ENCODE measurements at places on chromosomes 6 and 20.

- no peak for DNase-seq
Observed at GRCh38 chr20:36519012-36519719, 22.2 kb upstream of the MYL9 start.

DNA sequence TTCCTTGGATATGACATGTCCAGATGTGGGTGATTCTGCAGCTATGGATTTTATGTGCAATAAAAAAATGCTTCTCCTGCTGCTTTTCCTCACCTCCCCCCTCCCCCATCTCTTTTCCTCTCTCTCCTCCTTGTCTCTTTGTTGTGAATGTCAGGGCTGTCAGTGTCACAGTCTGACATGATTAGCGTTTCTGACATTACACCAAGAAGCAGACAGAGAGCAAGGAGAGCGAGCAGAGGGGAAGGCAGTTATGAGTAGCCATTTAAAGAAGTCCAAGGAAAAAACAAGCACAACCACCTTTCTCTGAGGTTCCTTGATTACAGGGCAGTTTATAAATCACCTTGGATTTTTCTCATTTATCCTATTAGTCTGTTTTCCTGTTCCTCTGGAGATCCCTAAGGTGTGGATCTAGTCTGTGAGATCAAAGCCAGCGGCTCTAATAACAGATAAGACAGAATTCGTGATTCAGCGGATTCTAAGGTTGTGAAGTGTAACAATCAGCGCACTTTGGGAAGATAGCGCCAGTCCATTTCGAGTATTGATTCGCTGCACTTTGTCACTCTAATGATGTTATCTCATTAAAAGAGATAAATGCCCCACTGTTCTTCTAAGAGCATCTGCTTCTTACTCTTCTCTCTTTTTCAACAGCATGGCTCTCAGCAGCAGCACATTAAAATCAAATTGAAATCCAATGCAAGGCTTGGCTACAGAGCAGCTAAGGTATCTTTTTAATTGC is 101.4 kb downstream of the BACH2 start:
- no peak for DNase-seq

DNA sequence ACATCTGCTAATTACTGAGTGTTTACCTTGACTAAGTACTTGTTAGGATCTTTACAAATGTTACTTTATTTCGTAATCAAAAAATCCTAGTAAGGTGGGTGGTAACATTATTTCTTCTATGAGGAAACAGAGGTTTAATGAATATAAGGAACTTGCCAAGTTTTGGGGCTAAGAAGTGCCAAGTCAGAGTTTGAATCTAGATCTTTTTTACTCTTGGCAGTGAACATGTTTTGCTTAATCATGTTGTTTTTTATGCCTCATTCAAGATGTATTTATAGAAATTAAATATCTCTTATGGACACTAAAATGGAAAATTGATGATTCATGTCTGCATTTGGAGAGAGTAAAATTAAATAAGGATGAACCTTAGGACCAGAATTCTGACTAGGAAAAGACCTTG is 393.7 kb downstream of the UTRN start:
- no peak for DNase-seq

GRCh38 chr6:38194589-38194988 is 375.1 kb downstream of the ZFAND3 start:
- no peak for DNase-seq

DNA sequence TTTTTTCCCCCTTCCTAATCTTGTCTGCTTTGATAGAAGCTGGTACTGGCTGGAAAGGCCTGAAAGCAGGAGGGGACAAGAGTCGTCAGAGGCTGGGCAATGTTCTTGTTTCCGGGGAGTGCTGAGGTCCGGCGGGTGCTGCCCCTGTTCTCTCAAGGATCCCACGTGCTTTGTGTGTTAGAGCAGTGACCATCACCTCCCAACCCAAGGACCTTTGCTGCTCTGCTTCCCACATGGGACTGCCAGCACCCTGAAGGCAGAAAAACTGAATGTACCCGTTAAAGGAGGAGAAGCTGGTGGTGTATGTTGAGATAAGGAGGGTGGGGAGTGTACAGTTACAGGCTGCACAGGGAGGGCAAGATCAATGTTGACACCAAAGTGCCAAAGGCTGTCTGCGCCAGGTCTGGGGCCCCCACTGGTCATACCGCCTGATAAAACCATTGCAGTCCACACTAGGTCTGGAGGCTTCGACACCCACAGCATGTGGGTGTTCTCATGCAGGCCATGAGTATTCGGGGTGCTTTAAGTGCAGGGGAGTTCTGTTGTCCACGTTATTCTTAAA is 15.0 kb downstream of the C20orf173 start:
- no peak for DNase-seq

DNA sequence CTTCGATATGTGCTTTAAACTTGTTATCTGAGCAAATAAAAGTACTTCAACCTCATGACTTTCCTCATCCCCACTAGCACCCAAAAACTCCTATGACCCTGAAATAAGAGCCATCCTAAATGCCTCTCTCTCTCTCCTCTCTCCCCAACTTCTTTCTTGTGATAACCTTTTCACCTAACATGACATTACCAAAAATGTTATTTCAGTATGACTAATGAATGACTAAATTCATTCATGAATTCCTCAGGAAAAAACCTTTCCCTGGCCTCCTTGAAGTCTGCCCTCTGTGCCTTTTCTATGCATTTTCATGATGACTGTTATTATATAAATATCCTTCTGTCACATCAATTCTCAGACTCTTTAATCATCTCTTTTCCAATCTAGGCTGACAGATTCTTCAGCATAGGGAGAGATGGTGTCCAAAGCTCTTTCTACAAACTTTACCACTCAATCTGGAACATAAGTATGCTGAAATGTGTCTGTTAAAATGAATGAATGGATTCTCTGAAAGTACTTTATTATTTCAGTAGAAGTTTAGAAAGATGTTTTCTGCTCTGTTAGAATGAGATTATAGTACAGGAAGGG is 114.3 kb upstream of the GGTLC1 start:
- no peak for DNase-seq

DNA sequence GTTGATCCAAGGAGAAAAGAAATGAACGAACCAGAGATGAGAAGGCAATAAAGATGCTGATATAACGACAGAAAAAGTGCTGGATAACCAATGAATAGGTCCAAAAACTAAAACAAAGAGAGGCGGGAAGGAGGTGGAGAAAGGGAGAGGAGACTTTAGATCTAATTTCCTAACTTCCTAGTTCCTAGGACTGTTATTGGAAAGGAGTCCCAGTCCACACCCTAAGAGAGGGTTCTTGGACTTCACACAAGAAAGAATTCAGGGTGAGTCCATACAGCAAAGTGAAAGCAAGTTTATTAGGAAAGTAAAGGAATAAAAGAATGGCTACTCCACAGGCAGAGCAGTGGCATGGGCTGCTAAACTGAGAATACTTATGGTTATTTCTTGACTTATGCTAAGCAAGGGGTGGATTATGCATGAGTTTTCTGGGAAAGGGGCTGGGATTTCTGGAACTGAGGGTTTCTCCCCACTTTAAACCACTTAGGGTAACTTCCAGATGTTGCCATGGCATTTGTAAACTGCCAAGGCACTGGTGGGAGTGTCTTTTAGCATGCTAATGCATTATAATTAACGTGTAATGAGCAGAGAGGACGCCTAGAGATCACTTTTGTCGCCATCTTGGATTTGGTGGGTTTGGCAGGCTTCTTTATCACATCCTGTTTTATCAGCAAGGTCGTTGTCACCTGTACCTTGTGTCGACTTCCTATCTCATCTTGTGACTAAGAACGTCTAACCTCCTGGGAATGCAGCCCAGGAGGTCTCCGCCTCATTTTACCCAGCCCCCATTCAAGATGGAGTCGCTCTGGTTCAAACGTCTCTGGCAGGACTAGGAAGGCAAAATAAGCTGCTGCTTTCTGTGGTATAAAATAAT is 60.9 kb upstream of the RBM24 start:
- DNase-seq = no peak

DNA sequence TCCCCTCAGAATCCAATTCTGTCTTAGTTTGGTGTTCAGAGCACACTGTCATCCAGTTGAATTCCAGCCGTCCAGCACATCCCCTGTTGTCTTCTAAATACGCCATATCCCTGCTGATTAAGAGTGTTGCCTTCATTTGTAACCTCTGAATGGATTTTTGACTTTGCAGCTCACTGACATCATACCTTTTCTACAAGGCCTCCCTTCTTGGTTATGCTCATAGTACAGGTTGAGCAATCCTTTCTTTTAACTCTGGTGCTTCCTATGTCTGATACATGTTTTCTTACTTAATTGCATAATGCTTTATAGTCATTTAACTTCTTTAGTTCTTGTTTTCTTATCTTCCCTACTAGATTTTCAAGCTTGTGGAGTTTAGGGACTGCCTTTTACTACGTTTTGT is 36.4 kb downstream of the XRN2 start:
- no peak for DNase-seq

GRCh38 chr6:28712982-28713381 is 187.3 kb downstream of the GPX5 start:
- DNase-seq = no peak

- DNase-seq = peak; percentile 7
Observed at GRCh38 chr20:32945710-32946221, 58.5 kb downstream of the SUN5 start.

GRCh38 chr6:75077701-75078100 is 128.2 kb downstream of the COL12A1 start:
- DNase-seq = no peak

- DNase-seq = no peak
Observed at GRCh38 chr20:54254596-54254995, 46.7 kb downstream of the PFDN4 start.

DNA sequence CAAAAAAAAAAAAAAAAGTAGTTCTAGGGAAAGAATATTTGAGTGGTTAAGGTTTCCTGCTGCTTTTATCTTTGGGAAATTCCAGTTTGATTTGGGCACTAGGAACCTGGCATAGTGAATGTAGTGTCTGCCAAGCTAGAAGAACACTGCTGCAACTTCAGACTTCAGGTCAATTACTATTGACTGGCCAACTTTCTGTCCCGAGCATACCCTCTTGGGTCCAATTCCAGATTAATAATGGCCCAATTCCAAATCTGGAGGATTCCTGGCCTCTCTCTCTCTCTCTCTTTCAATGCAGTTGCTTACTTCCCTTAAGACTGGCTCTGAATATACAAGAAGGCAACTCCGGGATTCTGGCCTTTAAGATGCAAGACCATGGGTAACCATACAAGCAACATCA is 74.9 kb downstream of the ANKEF1 start:
- DNase-seq = no peak

GRCh38 chr6:30840084-30840934 is 44.0 kb upstream of the DDR1 start:
- DNase-seq = no peak

- DNase-seq = no peak
Observed at GRCh38 chr6:84193114-84193708, 34.2 kb downstream of the CEP162 start.

- DNase-seq = no peak
Observed at GRCh38 chr20:19934792-19935491, 82.2 kb upstream of the NAA20 start.

- no peak for DNase-seq
Observed at GRCh38 chr6:87237804-87238203, 82.4 kb downstream of the ZNF292 start.

DNA sequence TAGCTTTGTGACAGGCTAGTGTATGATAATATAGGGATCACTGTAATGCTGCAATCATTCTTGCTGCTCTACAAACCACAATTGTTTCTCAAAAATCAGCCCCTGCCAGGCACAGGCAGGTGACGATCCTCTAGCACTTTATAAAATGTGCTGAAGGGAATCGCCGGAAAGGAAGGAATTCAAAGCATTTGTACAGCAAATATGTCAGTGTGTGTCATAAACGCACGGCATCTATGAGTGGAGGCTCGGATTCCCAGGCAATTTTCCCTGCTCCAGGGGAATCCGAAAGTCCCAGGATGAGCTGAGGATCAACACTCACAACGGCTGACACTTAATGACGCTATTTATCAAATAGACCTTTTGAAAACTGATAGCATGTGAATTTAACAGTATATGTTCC is 1.4 kb downstream of the PHACTR1 start:
- no peak for DNase-seq

- no peak for DNase-seq
Observed at GRCh38 chr6:4021854-4022695, 56.9 kb downstream of the FAM217A start.

- DNase-seq = no peak
Observed at GRCh38 chr6:12621754-12622153, 94.8 kb upstream of the PHACTR1 start.

DNA sequence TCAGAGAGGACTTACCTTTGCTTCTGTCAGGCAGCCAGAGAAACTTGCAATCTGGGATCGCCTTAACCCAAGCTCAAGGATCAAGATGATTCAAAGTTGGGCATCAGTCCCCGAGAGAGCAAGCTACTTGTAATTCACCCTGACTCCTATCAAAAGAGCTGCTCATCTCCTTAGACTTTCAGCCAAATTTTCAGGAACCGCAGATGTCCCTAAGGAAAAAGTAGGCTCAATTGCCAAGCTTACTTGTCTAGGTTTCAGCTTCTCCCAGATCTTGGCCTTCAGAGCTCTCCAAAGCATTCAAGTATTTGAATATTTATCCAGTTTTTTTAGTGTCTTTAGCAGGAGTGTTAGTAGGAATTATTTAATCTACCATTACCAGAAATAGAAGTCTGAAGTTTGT is 434.1 kb upstream of the MMS22L start:
- no peak for DNase-seq
